M059J (cell line): ENCODE measurements at places on chromosomes 5 and 9.
A peak's percentile ranks its signal among the peaks of the same experiment; 100 is the strongest.

DNA sequence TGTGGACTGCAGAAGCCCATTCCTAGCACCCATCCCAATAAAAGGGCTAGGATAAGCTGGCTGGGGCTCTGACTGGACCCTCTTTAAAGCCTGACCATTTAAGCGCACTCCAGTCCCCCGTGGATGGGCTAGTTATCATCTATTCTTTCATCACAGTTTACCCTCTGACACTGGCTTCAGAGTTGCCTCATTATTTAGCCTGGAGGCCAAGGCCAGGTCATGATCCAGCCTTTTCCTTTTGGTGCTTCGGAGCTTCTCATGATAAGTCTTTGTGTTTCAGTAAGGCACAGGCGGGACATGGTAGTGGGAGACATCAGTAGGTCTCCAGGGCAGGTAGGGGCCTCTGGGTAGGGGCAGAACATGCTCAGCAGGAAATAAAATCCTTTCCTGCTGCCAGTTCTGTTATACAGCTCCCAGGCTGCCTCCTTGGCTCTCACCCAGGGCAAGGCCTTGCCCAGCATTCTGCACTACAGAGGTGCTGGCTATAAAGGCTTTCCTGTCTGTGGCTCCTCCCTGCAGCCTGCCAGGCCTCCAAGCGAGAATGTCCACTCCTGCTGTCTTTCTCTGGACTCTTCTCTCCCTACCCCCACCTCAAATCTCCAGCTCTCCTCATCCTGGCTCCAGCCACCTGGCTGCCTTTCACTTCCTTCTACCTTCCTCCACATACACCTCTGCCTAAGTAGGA is 128.8 kb downstream of the FSTL4 start:
- no peak for DNase-seq

DNA sequence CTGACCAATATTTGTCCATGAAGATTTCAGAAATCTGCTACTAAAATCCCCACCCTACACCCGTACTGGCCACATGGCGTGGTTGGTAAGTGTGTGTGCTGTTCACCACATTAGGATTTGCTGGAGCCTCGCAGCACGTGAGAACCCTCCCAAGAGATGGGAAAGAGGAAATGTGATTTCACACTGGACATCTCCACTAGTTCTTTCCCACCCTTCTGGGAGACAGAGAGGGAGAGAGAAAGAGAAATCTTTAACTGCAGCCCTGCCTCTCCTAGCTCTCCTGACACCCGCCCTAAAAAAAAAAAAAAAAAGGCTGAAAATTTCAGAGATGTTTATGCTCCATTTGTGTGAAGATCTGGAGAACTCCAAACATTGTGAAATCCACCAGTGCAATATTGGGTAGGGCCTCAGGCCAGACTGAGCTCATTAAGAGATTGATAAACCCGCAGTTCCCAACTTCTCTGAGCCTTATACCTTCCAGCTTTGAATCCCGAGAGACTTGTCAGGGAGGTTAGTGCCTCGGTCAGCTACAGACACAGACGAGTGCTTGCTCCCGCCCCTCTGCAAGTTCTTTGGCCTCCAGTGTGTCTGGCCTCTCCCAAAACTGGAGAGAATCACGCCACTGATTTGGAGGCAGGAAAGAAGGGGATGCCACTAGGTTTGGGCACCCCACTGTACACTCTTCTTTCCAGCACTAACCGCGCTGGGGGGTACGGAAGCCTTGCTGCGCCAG is 1.9 kb downstream of the SPRY4 start:
- peak; percentile 20 for DNase-seq

- peak; percentile 48 for DNase-seq
Measured at GRCh38 chr5:115838885-115839518, 2.4 kb downstream of the ATG12 start.

- peak; percentile 40 for DNase-seq
Measured at GRCh38 chr9:2837915-2838314, 6.0 kb downstream of the PUM3 start.

DNA sequence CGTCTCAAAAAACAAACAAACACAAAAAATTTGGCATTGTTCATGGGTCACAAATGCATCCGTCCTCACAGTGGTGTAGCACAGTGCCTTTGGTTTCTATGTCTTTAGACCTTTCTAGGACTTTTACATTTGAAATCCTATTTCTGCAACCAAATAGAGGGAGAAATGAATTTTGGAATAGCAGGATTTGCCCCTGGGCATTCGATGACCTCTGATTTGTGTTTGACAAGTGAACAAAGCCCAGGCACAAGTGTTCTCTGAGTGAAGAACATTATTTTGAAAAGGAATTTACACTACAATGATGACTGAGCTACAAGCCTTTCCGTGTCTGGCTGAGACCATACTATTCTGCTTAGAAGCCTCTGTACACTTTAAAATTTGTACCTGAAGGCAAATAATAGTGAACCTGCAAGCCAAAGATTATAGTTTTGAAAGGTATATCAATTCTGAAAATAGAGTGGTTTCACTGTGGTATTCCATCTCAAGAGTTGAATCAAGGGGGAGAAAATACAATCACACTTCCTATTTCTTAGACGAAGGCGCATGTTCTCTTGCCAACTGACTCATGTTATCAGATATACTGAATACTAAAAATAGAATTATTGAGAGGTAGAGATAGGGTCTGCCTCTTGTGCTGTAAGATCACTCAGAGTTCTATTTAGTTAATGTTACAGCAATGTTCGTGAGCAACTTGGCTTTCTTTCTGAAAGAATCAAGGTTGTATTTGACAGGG is 297.6 kb downstream of the KDM4C start:
- DNase-seq = no peak

DNA sequence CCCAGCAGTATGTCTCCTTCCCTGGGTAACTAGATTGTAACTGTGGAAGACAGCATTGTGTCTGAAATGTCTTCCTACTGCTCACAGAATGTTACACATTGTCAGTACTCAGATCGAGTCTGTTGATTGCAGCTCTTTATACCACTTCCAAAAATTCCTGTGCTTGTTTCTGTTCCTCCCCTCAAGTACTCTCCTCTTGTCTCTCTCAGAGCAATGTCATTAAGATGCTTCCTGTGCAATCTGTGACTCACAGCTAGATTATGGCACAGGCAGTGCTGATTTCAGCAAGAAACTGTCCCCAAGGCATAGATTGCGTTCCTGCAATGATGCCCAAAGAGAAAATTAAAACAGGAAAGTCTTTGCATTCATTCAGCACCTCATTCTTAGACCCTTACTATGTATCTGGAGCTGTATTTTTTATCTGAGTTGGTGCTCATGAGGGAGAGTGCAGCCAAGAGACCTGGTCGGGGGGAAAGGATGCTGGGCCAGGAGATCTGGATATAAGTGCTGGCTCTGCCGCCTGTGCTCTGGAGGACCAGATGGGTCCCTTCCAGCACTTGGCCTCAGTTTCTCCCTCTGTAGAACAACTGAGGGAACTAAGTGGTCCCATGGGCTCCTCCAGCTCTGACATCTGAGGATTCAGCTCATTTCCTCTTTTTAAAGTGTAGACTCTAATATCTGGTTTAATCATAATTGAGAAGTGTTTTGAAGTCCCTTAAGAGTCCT is 40.8 kb upstream of the GNPDA1 start:
- DNase-seq = peak; percentile 84

- no peak for DNase-seq
Measured at GRCh38 chr9:93324191-93324834, 127.2 kb upstream of the FAM120A start.

- no peak for DNase-seq
Measured at GRCh38 chr9:87068177-87068840, 121.0 kb upstream of the GAS1 start.

DNA sequence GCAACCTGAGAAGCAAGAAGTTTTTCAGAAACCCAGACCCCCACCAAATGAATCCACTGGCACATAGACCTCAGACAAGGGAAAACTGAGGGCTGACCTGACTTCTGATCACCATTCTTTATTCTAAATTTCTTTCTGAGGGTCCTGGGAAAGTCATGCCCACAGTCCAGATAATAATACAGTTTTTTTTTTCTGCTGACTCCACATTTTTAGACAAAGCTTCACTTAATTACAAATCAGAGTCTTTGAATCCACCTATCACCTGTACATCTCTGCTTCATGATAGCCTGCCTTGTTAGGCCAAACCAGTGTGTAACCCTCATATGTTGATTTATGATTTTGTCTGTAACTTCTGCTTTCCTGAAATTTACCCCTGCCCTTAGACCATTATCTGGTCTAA is 103.6 kb downstream of the PSAT1 start:
- no peak for DNase-seq
